ENCODE measurements at places on chromosomes 6 and 20.

DNA sequence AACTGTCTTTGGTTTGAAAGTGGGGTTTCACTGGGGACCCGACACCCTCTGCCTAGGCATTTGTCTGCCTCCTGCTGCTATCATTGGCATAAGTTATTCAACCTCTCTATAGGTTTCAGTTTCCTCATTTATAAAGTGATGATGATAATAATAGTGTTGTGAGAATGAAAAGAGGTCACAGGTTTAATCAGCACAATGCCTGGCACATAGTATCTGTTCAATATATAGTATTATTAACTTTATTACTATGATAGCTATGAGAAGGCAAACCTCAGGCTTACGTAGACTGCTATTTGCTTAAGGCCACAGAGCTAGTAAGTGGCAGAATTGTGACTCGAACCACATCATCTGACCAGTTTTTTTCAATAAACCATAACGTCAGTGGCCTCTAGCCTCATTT, 256.8 kb downstream of the CDKAL1 start:
- DNase-seq, result no peak

DNA sequence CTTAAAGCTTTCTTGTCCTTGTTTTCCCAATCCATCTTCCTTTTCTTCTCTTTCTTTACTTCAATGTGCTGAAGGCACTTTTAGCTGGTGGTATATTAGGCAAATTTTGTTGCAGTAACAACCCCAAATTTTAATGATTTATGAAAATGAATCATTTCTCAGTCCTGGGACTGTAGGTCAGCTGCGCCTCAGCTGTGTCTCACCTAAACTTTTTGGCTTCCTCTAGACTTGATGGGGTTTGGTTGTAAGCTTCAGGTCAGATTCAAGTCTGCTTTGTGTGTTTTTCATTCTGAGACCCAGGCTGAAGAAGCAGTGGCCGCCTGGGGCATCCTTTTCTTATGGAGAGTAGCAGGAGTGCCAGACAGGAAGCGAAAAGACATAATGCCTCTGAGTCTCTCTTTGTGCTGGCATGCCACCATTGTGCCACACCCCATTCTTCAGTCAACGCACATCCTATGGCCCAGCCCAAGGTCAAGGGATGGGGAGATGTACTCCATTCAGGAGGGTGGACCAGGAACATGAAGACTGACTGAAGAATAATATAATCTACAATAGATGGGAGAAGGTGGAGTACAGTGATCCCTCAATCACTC, 28.9 kb upstream of the CD83 start:
- DNase-seq, result no peak

DNA sequence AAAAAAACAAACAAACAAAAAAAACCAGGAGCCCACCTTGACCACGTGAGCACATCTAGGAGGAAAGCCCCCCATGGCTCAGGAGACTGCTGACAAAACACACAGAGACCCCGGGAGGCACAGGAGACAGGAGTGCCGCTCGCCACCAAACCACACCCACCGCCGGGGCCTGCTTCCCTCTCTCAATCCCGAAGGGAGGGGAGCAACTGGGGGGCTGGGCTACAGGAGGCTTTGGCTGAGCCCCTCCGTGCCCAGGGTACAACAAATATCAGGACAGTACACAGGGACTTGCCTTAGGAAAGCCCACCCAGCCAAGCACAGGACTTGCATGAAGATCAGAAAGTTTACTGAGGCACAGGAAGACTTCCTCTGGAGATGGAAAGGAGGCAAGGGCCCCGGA, 102.5 kb downstream of the TAF4 start:
- DNase-seq, result no peak

DNA sequence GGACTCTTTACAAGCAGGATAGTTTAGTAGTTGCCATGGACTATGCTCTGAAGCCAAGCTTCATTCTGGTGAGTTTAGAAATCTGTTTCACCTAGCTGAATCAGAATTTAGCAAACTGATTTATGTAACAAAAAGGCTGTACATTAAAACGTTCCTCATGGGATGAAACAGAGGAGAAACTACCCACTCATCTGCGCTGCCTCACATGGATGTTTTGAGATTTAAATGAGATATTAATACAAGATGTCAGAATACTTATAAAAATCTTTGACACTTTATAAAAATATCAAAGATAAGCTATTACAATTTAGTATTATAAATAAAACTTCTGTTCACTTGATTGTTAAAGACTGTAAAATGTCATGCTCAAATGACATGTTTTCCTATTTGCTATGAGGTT, 16.8 kb downstream of the RUNX2 start:
- DNase-seq, result no peak

DNA sequence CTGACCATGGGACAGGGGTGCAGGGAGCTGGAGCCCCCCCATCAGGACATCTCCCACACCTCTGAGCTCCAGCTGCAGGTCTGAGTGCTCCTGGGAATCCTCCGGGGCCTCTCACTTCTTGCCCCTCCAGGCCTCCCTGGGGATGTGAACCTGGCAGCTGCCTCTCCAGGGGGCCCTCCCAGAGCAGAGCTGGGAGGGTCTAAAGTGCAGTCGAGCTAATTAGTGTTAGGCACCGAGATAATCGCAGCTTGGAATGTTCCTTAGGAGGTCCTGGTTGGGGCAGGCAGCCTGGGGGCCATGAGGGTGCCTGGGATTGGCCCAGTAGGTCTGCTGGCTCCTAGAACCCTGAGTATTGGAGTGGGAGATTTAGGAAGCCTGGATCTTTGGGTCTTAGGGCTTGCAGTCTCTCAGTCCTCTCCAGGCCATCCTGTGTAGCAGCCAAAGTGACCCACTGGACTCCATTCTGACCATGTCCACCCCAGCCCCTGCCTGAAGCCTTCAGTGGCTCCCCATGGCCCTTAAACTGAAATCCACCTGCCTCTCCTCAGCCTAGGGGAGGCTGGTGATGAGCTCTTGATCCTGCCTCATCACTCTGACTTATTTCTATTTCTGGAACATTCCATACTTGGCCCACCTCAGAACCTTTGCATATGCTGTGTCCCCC, 26.0 kb downstream of the CEBPB start:
- DNase-seq, result no peak

DNA sequence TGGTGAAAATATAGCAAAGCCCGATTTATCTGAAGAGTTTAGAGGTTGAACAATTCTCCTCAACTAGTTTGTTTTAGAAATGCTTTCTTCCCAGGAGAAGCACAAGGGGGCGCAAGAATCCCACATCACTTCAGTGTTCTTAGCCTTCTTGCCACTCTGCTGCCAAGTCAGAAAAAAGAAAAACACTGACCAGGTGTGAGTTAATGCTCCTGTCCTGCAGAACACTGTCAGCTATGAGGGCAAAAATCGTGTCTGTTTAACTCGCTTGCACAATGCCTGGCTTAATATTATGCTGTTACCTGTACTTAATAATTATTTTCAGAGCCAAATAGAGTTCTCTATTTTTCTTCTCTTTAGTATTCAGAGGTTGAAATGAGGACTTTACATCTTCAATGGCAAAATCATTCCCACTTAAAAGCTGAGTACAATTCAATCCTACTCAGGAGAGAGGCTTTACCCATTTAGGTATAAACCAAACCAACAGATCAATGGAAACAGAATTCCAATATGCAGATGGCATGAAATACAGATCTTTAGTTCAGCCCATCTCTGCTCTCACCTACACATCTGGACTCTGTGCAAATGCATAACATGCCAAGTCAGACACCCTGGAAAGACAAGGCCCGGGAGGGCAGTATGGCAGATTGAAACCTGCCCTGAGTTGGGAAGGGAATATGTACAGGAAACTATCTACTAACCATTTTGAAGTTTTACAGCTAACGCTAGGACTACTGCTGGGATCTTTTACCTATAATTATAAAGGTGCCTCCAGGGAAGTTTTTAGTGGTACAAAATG, 71.4 kb upstream of the TULP1 start:
- DNase-seq, result peak; percentile 56

- DNase-seq, result no peak
Measured at GRCh38 chr20:19407736-19408135, 195.3 kb downstream of the SLC24A3 start.

GRCh38 chr20:20184706-20185105, 132.4 kb downstream of the CFAP61 start:
- DNase-seq, result no peak

GRCh38 chr6:90144928-90145555, 151.6 kb downstream of the BACH2 start:
- DNase-seq, result no peak

GRCh38 chr6:151461673-151462072, 9.7 kb upstream of the RMND1 start:
- no peak for DNase-seq

DNA sequence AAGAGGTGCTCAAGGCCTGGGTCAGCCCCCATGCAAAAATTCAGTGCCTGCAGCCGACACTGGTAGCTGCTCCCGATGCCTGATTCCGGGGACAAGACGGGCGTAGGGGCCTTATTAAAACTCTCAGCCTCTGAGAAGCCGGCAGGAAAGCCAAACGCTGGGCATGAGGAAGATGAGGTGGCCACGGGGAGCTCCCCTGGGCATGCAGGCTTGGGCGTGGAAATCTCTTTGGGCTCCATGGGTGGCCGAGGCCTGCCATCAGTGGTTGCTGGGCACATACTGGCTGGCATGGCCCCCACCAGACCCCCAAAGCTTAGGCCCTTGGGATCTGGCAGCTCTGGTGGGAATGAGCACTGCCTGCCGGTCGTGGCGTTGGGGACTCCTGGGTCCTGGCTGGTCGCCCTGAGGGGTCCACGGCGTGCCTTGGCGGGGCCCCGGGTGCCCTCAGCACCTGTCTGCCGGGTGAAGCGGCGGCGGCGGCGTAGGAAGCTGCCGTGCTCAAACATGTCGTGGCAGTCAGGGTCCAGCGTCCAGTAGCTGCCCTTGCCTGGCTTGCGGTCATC, 586 bp downstream of the FOXS1 start:
- DNase-seq, result no peak

DNA sequence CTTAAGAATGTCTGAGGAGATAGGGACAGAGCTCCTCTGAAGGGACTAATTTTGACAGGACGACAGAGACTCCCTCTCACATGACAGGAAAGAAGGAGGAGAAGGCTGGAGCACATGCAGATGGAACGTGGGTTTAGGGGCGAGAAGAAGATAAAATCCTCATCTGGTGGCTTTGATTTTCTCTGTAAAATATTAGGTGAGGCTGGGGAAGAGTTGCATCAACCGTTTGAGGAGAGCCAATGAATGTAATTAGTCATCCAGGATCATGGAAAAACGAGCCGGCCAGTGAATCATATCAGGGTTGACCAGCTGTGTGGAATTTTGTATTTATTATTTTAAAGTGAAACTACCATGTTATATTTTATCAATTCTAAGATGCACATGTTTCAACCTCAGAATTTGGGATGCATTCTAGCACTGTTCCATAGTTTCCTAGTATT, 46.9 kb upstream of the ADGRF4 start:
- no peak for DNase-seq

- no peak for DNase-seq
Measured at GRCh38 chr6:137175868-137176245, 2.4 kb upstream of the IL22RA2 start.

DNA sequence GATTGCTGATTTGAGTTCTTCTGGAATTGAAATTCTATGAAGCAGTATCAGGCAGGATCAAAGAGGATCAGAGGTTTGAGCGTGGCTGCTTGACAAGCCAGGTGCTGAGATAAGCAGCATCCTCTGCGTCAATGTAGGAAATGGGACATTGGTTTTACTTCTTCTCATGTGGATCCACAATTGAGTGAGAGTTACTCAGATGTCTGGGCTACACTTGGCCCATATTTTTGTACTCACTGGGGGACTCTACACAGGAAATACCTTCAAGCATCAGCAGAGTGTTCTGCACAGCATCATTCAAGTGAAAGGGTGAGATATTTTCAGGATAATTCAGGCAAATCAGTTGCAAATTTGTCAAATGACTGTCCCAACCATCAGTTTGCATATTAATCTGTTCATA, 613.9 kb upstream of the ARID1B start:
- DNase-seq, result no peak

DNA sequence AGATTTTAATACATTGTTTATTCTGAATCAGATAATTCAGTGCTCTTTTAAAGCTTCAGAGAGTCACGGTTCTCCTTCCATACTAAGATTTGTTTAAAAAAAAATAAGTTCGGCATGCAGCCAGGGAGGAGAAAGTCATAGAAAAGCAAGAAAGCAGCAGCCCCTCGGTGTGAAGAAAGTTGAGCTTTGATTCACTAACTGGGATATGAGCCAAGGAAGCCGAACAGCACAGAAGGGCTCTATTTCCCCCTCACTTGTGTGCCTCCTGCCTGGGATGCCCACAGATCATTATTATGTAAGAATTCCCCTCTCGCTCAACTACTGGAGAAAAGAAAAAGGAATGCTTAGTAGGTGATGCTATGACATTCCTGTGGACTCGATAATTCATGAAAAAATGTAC, 69.3 kb upstream of the SYNJ2 start:
- no peak for DNase-seq

GRCh38 chr6:91088976-91089375, 502.1 kb upstream of the MAP3K7 start:
- DNase-seq, result no peak

DNA sequence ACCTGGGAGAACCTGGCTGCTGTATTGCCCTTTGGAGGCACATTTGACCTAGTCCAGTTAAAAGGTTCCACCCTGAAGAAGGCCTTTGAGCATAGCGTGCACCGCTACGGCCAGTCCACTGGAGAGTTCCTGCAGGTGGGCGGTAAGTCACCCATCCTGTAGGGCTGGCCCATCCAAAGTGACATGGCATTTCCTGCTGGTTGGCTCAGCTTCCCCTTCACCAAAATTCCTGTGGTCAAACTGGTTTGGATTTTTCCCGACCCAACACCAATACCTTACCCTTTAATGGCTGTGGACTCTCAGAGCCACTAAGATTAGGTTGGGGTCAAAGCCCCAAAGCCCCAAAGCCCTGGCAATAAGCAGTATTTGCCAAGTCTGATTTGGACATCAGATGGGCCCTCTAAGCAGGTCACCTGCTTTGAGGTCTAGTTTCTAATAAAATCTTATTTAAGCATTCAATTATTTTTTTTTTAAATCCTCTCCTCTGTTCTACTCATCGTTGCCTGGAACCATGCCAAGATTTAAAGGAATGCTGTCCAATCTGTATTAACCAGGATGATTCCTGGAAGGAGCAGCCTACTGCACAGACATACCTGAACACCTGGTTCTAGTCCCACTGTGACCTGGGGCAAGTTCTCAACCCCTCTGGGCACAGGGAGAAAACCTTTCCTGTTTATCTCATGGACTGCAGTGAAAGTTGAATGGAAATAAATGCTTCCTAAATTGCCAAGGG, 40.8 kb downstream of the NT5E start:
- DNase-seq, result no peak

GRCh38 chr6:55176958-55177357, 2.6 kb downstream of the HCRTR2 start:
- DNase-seq, result no peak
